ENCODE measurements at places on chromosomes 5 and 9.

DNA sequence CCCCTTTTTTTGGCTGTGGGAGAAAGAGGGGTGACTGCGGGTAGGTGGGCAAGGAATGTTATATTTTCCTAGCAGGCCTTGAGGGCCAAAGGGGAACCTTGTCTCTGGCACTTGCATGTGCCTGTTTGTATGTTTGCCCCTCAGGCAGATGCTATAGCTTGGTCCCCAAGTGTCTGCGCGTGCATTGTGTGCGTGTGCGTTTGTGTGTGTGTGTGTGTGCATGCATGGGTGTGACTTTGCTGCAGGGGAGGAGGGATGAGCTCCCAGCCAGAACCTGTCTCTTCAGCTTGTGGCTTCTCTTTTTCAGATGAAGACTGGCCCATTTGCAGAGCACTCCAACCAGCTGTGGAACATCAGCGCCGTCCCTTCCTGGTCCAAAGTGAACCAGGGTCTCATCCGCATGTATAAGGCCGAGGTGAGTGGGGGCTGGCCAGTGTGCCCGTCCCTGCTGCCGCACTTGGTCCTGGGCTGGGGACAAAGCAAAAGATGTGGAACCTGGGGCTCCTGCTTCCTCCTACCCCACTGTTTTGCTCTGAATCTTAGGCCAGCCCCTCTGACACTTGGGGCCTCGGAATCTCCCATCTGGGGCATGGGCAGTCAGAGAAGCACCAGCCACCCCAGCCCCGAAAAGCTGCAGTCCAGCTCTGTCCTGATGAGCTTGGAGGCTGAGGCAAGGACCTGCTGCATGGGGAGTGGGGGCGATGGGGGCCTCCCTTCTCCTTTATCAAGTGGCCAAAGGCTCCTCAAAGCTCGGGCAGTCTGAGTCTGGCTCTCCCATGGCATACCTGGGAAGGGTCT lies 31.1 kb downstream of the PTPA start:
- no peak for DNase-seq

- DNase-seq = no peak
These were observed 49.4 kb upstream of the DNAH5 start for GRCh38 chr5:13993926-13994325.

- DNase-seq = peak; percentile 95
These were observed at the start of gene NAIF1 for GRCh38 chr9:128066713-128067644. NAIF1 (minus strand) TSS chr9:128067320; CDS start chr9:128067101, 219 bp downstream.

GRCh38 chr5:96743065-96743768 lies 64.5 kb downstream of the ERAP1 start:
- DNase-seq = peak; percentile 25

DNA sequence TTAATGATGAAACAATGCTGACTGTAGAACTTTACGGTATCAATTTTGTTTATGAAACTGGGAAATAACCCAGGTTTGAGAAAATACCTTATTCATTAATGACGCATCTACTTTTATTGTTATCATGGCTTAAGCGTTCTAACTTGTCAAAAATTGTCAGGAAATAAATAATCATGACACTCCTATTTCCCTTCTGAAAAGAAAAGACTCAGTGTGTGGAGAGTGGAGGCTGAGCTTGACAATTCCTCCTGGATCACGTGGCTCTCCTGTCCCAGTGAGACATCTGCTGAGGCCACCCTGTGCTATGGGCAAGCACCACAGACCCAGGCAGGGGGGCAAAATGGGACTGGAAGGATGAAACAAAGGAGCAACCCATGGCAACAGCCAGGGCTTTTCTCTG lies 466.4 kb downstream of the ZNF608 start:
- no peak for DNase-seq

DNA sequence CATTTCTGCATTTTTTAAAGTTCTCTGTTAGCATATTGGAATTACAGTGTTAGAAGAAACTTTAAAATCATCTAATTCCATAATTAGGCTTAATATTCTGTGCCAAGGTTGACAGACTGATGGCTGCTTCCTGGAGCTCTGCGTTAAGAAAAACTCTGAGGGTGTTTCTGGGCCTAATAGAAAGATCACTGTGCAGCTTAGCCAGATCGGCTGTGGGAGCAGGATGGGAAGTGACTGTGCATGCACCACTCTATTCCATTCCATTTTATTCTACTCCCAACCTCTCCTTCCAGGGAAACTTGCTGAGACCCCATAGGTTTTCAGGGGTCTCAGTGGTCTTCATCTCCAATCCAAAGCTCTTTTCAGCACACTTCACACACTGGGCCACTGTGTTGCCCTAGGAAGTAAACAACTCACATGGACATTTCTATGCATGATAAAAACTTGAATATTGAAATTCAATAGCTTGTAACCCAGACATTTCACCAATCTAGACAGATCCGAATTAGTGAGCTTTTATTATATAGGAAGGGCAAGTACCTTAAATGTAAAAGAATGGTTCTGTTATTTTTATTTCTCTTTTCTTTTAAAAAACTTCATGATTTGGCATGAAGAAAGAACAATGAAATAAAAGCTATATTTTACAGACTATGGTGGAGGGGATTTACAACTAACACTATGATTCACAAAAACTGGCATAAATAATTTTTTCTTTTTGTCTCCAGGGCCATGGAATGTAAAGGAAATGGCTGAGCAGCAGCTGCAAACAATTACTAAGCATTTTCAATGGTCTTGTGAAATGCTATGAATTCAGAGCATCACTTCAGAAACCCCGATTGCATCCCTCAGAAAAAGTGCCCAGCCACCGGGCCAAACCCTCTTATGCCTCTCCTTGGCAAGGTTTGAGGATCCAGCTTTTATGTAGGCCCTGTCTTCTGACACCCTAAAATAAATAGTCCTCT lies 51.4 kb upstream of the DAB2 start:
- no peak for DNase-seq

GRCh38 chr9:133632806-133633680 lies 3.1 kb upstream of the DBH start:
- no peak for DNase-seq

DNA sequence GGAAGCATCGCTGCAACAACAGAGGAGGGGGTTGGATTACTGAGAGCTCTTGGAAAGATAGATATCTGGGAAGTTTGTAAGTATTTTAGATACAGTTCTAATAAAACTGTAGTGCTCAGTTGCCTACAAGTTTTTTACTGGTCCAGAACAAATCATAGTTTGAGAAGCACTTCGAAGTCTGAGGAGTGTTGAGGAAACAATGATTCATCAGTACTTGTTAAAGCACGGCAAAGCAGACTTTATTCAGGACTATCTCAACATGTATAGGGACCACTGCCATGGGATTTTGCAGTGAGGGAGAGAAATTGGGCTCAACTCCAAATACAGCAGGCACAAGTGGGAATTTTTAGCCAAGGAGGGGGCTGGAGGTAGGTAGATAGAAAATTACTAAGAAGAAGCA lies 25.3 kb upstream of the RECK start:
- no peak for DNase-seq

DNA sequence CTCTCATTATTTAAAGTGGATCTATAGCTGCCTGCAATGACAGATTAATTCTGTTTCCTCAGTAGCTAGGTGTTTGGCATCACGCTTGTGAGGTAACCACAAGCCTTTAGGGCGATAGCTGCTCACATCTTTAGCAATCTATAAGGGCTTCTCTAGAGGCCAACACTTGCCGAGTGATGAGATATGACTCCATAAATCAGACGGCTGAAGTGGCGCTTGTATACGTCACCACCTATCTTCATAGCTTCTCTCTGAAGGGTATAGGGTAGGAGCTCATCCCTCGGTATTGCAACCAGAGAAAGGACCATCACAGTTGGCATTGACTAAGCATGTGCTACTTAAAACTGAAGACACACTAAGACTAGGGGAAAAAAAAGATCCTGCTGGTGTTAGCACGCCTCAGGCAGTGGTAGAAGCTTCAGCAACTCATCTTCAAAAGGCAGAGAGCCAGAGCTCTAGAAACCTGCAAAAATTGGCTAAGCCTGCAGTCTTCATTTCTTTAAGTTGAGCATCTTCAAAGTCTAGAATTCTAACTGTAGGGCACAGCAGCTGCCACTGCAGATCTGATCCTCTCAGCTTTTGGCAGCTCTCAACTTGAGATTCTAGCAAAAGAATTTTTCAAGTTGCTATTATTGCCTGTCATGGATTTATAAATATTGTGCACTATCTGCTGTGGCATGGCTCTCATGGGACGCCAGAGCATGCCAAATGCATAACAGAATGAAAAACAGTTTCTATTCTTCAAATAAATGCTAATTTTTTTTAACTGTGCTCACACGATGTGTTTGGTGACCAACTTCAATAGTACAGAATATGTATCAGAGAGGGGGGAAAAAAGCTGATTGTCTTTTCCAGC lies 37.5 kb downstream of the PSMB7 start:
- no peak for DNase-seq

GRCh38 chr5:130693509-130693908 lies 471.5 kb downstream of the HINT1 start:
- DNase-seq = no peak

- no peak for DNase-seq
These were observed 347.9 kb upstream of the SEMA6A start for GRCh38 chr5:116922532-116922931.

GRCh38 chr5:38789134-38789533 lies 56.7 kb upstream of the OSMR start:
- no peak for DNase-seq

DNA sequence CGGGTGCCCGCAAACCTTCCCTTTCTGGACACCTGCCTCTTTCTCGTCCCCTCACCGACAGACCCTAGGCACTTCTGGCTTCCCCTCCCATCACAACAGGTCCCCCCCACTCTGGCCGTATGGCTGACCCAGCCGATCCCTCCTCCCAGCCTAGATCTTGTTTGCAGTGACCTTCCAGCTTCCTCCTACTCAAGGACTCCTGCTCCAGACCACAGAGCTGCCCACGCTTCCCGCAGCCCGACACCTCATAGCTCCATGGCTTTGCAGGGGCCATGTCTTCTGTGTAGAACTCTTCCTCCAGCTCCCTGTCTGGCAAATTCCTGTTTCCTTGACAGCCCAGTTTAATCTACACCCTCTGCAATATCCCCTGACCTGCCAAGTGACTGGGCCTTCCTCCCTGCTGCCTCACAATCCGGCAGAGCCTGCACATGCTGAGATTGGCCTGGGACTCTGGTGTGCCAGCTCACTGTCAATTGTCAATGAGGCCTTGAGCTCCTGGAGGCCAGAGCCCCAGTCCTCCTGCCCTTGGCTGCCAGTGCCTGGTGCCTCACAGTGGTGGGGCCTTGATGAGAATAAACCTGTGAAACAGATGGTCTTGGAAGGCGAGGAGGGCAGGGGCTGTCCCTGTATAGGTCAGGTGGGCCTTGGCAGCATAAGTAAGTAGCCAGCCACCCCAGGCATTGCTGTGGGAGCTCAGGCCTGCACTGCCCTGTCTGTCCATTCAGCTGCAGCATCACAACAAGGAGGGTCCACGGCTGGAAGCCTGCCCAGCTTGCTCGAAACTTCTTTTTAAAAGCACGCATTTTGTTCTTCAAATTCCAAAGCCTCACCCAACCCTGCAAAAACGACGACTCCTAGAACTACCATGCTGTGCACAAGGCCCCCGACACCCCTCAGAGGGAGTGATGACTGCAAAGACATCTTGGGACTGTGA lies 50.5 kb downstream of the GADD45G start:
- no peak for DNase-seq

- DNase-seq = no peak
These were observed 292.5 kb downstream of the ATPSCKMT start for GRCh38 chr5:9957214-9957613.

DNA sequence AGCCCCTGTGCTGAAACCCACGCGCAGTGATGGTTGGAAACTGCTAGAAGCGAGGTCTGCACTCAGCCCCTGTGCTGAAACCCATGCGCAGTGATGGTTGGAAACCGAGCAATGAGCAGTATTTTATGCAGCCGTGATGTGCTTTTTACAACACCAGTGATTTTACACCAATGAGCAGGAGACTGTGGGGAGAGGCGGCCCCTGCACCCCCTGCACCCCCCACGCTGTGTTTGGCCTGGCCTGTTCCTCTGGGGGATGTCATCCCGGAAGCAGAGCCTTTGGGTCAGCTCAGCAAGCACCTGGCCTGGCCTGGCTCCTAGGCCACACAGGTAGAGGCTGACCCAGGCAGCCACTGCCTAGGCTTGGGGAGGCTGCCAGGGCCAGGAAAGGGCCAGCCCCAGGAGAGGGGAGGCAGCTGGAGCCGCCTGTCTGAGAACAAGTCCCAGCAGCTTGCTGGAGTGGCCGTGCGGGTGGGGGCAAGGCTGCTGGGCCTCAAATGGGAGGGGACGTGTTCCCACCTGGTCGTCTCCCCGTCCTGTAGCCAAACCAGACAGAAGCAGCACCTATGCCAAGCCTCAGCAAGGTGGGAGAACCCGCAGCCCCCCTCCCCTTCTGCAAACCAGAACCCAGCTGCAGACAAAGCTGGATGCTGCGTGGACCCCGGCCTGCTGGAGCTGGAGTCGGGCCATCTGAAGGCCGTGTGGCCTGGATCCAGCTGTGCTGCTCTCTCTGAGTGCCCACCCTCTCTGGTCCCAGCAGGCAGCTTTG lies 46.8 kb downstream of the DBH start:
- no peak for DNase-seq

GRCh38 chr9:92725266-92725545 lies 39.4 kb downstream of the BICD2 start:
- DNase-seq = no peak

GRCh38 chr5:180523629-180524466 lies 29.7 kb downstream of the CNOT6 start:
- DNase-seq = no peak

- DNase-seq = no peak
These were observed 58.1 kb upstream of the CDKN2B start for GRCh38 chr9:22067196-22067595.

DNA sequence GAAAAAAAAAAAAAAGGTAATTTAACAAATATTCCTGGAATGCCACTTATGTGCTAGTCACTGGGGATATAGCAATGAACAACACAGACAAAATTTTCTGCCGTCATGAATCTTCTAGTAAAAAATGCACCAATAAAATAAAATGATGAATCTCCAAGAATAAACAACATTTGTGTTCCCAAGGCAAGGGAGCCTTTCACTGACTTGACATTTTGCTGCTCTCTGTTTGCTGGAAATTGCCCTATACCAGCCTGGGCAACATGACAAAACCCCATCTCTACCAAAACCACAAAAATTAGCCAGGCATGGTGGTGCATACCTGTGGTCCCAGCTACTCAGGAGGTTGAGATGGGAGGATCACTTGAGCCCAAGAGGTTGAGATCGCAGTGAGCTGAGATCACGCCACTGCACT lies 64.5 kb upstream of the ERBIN start:
- DNase-seq = peak; percentile 66

DNA sequence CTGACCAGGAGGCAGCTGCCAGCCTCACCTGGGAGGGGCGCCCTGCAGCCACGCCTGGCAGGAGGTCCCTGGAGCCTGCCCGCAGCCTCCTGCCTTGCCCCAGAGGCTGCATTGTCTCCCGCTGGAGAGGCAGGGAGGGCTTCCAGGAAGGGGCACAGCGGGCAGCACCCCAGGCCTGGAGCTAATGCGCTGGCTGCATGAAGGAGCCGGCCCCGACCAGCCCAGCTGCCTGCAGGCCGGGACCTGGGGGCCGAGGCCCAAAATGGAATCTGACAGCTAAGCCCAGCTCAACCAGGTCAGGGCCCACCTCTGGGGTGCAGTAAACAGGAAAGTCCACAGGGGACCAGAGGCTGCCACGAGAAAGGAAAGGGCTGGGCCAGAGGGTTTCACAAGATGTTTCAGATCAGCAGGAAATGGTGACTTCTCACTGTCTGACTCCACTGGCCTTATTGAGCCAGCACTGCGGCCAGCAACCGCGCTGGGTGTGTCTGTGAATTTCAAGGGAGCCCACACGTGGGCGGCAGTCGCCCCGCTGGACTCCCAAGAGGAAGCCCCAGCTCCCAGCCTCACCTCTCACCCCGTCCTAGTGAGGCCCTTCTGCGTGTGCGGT lies 18.6 kb upstream of the NOTCH1 start:
- DNase-seq = no peak

- DNase-seq = no peak
These were observed 31.1 kb downstream of the POU4F3 start for GRCh38 chr5:146369691-146370090.
